ENCODE measurements at places on chromosomes 11 and 22.

- no peak for DNase-seq
Observed at GRCh38 chr11:129317571-129317970, 58.1 kb upstream of the BARX2 start.

DNA sequence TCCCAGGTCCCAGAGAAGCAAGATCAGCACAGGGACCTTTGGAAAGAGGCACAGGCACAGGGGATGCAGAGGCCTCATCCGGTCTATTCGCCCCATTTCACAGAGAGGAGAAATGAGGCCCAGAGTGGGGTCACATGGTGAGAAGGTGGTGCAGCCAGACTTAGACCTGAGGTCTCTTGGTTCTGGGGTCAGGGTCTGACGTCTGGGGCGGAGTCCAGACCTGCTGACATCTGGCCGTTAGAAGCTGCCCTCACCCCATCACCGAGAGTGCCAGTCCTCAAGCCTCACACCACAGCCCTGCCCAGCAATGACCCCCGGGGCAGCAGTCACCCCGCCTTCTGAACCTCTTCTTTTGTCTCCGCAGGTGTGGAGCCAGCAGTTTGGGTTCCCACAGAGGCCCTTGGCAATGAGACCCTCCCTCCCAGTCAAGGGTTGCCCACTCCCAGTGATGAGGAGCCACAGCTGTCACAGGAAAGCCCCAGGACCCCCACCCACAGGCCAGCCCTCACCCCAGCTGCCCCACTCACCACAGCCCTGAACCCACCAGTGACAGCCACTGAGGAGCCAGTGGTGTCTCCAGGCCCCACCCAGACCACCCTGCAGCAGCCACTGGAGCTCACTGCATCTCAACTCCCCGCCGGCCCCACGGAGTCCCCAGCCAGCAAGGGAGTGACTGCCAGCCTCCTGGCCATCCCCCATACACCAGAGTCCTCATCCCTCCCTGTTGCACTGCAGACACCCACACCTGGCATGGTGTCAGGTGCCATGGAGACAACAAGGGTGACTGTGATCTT, 62.4 kb downstream of the OTOG start:
- DNase-seq = no peak

GRCh38 chr11:60899046-60899936, 7.1 kb downstream of the PRPF19 start:
- DNase-seq = no peak

DNA sequence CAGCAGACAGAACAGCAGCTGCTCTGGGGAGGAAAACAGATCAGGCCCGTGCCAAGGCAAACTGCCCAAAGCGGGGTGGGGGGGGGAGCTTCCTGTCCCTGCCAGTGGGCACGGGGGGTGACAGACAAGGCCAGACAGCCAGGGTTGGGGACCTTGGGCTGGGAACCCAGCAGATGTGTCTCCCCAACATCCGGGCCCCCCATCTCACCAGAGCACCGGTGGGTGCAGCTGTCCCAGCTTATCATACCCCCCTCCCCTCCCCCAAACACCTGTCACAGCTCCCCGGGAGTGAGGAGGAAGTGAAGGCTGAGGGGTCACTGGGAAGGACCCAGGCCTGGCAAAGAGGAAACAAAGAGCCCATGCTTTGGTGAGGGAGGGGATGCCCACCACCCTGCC, 1.3 kb downstream of the PPP1R14B start:
- DNase-seq = no peak

DNA sequence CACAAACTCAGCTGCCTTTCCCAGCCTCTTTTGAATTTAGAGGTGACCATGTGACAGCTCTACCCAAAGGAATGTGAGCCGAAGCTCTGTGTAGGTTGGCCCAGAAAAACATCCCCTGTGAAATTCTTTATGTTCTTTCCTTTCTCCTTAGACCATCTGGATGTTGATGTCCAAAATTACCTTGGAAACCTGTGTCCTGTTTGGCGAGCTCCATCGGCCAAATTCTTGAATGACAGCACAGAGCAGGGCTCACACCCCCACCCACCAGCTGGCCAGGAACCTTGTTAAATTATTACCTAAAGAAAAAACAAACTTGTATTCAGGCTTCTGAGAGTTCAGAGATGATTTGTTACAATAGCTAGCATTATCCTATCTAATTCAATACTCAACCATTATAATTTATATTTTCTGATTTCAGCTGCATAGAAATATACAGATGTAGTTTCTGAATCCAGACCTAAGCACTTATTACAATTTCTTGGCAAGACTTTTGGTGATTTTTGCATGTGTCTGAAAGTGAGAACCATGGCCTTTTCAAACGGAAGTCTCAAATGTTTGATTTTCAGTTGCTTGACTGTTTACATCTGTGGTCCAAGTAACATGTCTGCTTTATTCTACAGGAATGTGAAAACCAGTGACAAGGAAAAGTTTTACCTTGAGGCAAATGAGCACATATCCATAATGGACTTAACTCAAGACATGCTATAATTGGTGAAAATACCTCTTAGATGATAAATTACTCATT, 554.2 kb downstream of the NTM start:
- no peak for DNase-seq

- DNase-seq = no peak
Observed at GRCh38 chr11:85685125-85685819, 723 bp downstream of the CCDC89 start.

- no peak for DNase-seq
Observed at GRCh38 chr11:118128721-118129470, 23.7 kb downstream of the SCN4B start.
